Sciatic nerve (tissue), 2 donors: ENCODE measurements at places on chromosomes 1 and 21. TPM values are rescaled to one million over a fixed set of nuclear protein-coding genes. Genes with fewer than 3 reads are reported as not detected.

SH2D2A gene
- total RNA-seq, result 1.6 TPM

GRCh38 chr1:168957818-168958217 is 148.7 kb upstream of the ATP1B1 start:
- DNase-seq, result no peak

DNA sequence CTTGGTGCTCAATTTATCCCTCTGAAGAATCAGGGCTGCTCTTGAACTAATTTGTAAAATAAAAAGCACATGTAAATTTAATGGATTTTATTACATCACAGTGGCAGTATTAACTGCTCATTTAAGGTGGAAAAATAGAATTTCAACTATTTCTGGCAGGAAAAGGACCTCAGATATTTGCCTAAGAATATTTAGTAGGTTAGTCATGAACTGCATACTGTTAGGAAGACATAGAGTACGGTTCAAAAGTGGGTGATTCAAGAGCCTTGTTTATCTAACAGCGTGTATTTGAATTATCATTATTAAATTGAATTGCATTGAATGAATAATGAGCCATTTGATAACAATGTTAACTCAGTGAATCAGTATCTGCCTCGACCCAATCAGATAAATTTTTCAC is 248.8 kb upstream of the PBX1 start:
- no peak for DNase-seq

DNA sequence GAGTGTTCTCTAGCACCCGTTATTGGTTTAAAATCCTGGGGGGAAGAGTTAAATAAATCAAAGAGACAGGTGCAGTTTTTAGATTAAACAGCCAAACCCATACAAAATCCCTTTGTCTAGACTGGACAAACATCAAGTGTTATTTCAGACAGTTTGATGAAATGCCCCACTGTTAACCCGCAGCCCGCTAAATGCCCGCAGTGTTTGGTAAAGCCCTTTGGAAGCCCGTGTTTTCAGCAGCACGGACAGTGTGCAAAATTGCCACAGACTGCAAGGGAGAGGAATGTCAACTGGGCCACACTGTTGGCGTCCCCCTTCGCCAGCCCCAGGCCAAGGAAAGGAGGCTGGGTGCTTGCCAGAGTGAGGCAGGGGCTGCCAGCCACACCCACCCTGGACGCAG is 26.6 kb downstream of the AJAP1 start:
- DNase-seq, result no peak

DNA sequence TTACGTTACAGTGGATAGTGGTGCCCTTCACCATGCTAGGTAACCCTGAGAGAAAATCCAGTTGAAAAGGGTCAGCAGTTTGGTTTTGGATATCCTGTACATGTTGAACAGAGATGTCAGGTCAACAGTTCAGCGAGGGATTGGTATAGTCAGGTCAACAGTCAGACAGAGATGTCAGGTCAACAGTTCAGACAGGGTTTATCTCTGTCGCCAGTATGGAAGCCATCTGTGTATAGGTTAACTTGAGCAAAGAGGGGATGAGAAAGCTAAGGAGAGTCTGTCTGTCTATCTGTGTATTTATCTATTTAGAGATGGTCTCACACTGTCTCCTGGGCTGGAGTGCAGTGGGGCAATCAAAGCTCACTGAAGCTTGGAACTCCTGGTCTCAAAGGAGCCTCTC is 17.7 kb downstream of the DHDDS start:
- DNase-seq, result no peak

GRCh38 chr1:83961571-83962295 is 37.2 kb downstream of the TTLL7 start:
- DNase-seq, result no peak

DNA sequence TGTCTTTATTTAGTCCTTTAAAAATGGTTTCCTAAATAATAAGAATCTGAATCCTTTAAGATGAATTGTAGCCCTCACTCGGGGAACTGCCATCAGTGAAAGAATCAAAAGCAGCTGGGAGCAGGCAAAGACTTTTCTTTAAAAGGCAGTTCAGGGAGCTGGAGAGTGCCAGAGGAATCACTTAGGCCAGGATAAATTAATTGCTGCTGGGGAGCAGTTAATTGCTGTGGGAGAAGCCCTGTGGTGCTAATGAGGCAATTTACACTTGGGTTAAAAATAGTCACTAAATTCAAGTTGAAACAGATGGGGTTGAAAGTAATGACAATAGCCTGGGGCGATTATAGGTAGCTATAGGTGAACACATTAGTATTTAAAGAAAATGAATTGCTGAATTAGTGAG is 38.7 kb upstream of the COL24A1 start:
- no peak for DNase-seq

DNA sequence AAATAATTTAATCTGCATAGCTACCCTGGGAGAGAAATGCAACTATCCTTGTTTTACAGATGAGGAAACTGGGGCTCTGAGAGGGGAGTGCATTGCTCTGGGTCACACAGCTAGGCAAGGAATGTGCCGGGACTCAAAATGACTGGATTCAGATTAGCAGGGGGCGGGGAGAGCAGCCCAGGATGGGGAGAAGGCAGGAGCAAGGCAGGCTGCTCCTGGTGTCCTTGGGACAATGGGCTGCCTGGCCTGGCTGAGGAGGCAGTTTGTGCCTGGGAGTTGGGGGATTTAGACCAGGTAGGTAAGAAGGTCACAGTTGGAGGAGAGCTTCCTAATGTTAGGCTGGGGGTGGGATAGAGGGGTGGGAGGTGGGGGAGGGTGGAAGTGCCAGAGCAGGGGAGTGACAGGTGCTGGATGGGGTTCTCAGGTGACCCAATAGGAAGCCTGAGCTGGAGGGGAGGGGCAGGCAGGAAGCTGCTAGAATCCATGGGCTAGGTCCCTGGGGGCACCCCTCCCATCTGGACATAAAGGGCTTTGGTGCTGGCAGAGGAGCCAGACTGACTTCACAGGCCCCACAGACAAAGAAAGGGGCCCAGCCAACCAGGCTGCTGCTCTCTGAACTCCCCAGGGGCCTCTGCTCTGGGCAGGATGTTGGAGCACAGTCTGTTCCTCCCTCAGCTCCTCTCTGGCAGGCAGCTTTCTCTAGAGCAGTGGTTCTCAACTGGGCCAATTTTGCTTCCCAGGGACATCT is 29.0 kb downstream of the TRIM62 start:
- peak; percentile 68 for DNase-seq

DNA sequence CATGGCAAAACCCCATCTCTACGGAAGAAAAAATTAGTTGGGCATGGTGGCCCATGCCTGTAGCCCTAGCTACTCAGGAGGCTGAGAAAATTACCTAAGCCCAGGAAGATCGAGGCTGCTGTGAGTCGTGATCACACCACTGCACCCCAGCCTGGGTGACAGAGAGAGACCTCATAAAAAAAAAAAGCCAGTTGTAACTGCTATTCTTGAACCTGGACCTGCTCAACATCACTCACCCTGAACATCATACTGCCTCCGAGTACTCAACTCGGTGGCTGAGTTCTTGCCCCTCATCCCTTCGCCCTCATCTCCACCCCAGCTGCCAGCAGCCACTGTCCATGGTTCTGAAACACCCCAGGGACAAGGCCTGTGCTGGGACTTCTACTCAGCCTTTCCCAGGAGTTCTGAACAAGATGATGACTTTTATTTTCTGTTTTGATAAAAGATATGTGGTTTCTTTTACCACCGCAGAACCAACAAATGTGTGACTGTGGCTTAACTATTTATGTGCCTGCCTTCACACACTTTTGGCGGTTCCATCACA is 5.4 kb upstream of the DISP3 start:
- no peak for DNase-seq

DNA sequence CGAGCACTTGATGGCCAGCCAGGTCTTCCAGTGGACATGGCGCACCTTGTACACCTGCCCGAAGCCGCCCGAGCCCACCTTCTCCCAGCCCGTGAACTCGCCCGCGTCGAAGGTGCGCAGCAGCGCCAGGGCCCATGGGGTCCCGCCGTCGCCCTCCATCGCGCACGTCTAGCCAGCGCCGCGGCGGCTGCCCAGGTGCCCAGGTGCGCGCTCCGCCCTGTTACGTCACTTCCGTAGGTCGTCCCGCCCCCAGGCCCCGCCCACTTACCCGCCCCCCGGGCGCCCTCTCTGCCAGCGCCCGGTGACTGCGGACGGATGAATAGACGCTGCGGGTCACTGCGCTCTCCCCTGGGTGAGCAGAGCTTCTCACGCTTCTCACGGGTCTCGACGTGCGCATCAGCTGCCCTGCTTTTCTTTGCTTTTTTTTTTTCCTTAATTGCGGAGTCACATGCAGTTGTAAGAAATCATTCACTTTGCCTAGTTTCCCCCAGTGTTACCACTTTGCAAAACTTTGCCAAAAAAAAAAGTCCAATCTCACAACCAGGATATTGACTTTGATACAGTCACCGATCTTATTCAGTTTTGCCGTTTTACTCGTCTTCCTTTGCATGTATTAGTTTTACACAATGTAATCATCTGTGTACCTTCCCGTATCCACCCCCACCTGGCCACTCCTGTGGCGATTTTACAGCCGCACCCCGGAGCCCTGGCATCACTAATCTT is at the start of gene RIPK4:
Gene RIPK4 (minus strand): TSS at position 170 of the 723 bp plus-strand sequence. CDS start 11 bp downstream, at position 159.
- no peak for DNase-seq

DNA sequence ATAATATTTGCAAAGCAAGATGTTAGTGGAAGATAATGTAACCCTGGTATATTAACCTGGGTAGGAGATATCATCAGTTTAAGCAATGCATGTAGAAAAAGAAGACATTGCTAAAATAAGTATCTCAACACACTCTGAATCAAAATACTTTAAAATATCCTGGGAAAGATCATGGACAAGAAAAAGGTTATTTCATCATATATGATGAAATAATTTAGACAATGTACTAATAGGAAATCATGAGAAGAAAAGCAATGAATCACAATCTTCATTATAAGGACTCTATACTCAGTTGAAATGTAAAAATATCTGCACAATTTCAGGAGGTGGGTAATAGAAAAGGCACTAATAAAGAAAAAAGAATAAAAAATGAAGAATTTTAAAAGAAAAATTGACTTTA is 158.8 kb downstream of the KCNT2 start:
- no peak for DNase-seq

DNA sequence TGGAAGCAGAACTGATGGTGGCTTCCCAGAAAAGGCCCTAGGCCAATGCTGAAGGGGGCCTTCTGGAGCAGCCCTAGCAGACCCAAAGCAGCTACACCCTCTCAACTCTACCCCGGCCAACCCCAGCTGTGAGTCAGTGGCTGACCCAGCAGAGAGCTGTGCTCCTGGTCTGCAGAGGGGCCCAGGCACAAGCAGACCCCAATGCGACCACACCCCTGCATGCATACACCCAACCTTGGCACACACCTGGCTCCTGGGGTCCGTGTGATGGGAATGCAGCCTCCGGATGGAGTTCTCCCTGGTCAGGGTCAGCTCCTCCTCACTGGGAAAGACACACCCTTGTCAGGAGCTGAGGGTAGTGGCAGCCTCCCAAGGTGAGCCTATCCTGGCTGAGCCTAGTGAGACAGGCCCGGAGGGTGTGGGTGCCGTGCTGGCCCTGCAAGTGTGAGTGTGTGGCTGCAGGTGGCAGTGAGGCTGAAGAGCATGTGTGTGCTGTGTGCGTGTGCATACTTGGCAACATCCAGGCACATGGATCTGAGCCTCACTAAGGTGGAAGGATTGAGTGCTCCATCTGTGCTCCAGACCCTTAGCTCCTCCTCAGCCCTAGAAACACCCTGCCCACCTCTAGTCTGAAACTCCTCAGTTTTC is 3.9 kb upstream of the ARHGAP30 start:
- no peak for DNase-seq

GPR161 gene
- total RNA-seq, result 10.7 TPM

DNA sequence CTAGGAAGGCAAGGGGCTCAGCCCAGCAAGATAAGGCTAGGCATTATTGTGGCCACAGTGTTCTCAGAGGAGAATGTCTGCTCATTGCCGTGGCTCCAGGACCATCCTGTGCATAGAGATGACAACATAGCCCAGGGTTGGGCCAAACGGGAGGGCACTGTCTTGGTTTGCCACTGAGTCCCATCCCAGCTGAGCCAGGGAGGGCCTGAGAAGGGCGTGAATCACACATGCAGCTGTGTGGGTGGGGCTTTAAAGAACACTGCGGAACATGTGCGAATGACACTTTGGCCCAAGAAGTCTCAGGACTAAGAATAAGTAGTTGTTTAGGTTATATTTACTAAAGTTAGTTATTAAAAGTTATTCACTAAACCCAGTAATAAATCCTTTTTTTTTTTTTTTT is 18.5 kb downstream of the CHAF1B start:
- DNase-seq, result no peak

AADACL3 gene
- total RNA-seq, result not detected

GRCh38 chr21:29017639-29018237 is 1.4 kb downstream of the RWDD2B start:
- no peak for DNase-seq

GRCh38 chr1:41622402-41622801 is 137.9 kb upstream of the EDN2 start:
- DNase-seq, result no peak
